ENCODE measurements at places on chromosomes 3 and 15. TPM values are rescaled to one million over a fixed set of nuclear protein-coding genes. Genes with fewer than 3 reads are reported as not detected.

Gene WWTR1
- total RNA-seq = 56.4 TPM

- DNase-seq = no peak
- H3K27me3 ChIP-seq = peaks cover 22% of the 10 kb centered on the region
- no peak overlapping the region for H3K4me3 ChIP-seq
Observed at GRCh38 chr3:129031476-129032215, 28.9 kb upstream of the GP9 start.

DNA sequence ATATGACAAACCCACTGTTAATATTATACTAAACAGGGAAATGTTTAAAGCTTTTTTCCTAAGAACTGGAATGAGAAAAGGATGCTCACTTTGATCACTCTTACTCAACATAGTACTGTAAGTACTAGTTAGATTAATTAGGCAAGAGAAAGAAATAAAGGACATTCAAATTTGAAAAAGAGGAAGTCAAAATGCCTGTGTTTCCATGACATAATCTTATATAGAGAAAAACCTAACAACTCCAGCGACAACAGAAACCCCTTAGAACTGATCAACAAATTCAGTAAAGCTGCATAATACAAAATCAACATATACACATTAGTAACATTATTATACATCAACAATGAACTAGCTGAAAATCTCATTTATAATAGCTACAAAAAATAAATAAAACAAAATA is 200.6 kb upstream of the ROBO1 start:
- no peaks in the 10 kb centered on the region for H3K27me3 ChIP-seq
- H3K4me3 ChIP-seq = no peak overlapping the region
- no peaks in the 10 kb centered on the region for H3K4me1 ChIP-seq

Gene EIF2B5
- 25.7 TPM for total RNA-seq

DNA sequence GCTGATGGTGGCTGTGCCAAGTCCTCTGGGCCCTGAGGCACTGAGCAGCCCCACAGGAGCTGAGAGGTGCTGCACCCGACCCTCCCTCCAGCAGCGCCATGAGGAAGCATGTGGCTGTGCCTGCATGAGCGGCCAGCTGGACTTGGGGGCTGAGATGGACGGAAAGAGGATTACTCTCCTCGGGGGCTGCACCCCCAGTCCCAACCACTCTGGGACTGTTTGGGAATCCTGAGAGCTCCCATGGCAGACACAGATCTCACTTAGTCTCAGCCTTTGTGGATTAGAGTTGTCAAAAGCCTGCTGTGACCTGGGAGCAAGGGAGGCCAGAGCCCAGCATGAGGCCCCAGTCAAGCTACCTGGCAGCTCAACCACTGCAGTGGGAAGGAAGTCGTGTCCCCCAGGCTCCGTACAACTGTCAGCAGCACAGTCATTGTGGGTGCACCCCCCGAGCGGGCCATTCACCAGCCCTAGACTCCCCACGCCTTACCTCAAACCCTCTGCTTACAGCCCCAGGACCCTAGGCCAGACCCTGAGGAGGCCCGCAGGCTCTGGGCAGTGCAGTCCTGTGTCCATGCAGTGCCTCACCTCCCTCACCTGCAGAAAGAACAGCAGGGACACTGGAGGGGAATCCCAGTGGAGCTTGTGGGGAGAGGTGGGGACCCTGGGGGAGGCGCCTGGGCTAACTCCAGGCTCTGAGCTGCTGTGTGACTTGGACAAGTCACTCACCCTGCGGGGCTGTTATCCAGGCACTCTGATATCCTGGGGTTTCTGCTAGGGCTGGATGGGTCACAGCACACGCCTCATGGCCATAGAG is 17.1 kb downstream of the PRR23E start:
- H3K4me1 ChIP-seq = peaks cover 9% of the 10 kb centered on the region
- no peak for DNase-seq
- no peak overlapping the region for H3K27ac ChIP-seq
- peaks cover 40% of the 10 kb centered on the region for H3K27me3 ChIP-seq

GRCh38 chr3:181711325-181712135 is at the start of gene SOX2:
Gene SOX2 (plus strand): TSS chr3:181711925. CDS start chr3:181712361, 436 bp downstream.
- peaks cover 27% of the 10 kb centered on the region for H3K27me3 ChIP-seq
- peaks cover 5% of the 10 kb centered on the region for H3K4me1 ChIP-seq
- no peak for DNase-seq
- no peak within 1 kb of the TSS for H3K4me3 ChIP-seq

GRCh38 chr3:69085168-69085832 is 563 bp downstream of the ARL6IP5 start:
- peaks cover 7% of the 10 kb centered on the region for H3K36me3 ChIP-seq
- peaks cover 83% of the 10 kb centered on the region for H3K4me1 ChIP-seq
- no peak for DNase-seq
- peak overlapping the region; percentile 95 for H3K4me3 ChIP-seq
- peak overlapping the region; percentile 96 for H3K27ac ChIP-seq
- H3K27me3 ChIP-seq = peaks cover 1% of the 10 kb centered on the region

GRCh38 chr3:19489936-19490335 is 341.6 kb downstream of the KCNH8 start:
- DNase-seq = no peak
- no peaks in the 10 kb centered on the region for H3K36me3 ChIP-seq
- H3K4me1 ChIP-seq = no peaks in the 10 kb centered on the region
- H3K27me3 ChIP-seq = no peaks in the 10 kb centered on the region

DNA sequence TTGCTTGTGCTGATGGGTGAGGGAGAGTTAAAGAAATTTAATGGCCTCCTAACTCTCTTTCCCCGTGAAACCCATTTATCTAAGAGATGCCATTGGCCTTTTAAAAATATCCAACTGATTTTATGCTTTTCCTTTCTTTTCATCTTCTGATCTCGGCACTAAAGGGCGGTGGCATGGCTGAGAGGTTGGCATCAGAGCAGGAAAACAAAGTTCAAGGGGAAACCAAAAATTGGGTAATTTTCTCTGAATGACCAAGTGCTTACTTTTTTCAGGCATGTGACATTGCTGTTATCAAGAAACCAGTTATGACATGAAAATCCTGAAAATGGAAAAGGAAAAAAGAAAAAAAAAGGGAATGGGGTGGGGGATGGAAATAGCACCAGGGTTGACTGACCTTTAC is 3.2 kb downstream of the CGNL1 start:
- H3K4me3 ChIP-seq = no peak overlapping the region
- H3K27me3 ChIP-seq = peaks cover 54% of the 10 kb centered on the region
- H3K27ac ChIP-seq = no peak overlapping the region
- peaks cover 11% of the 10 kb centered on the region for H3K4me1 ChIP-seq

Gene MAP6D1
- 4.0 TPM for total RNA-seq

Gene LRRIQ4
- total RNA-seq = not detected

DNA sequence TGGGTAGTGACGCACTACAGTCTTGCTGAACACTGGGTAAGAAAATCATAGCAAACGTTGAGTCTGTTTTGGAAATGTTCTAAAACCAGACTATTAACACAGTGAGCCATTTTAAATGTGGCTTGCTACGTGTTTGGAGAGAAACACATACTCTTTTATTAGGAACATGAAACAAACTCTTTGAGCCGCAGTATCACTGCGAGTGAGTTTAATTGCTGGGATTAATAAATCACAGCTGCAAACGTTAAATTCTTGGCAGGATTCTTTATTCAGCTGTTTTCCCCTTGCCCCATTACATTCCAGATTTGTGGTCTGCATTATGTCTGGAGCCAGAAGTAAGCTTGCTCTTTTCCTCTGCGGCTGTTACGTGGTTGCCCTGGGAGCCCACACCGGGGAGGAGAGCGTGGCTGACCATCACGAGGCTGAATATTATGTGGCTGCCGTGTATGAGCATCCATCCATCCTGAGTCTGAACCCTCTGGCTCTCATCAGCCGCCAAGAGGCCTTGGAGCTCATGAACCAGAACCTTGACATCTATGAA is 33.6 kb downstream of the BTD start:
- peak; percentile 66 for DNase-seq
- peaks cover 100% of the 10 kb centered on the region for H3K4me1 ChIP-seq
- H3K36me3 ChIP-seq = peaks cover 12% of the 10 kb centered on the region
- H3K27ac ChIP-seq = peak overlapping the region; percentile 100
- peak overlapping the region; percentile 87 for H3K4me3 ChIP-seq

GRCh38 chr3:81911221-81911620 is 149.8 kb upstream of the GBE1 start:
- no peaks in the 10 kb centered on the region for H3K4me1 ChIP-seq
- DNase-seq = no peak
- no peak overlapping the region for H3K27ac ChIP-seq
- H3K36me3 ChIP-seq = no peaks in the 10 kb centered on the region
- peaks cover 3% of the 10 kb centered on the region for H3K27me3 ChIP-seq

Gene NMD3
- 61.0 TPM for total RNA-seq

- H3K4me1 ChIP-seq = no peaks in the 10 kb centered on the region
- H3K4me3 ChIP-seq = no peak overlapping the region
- no peaks in the 10 kb centered on the region for H3K36me3 ChIP-seq
- DNase-seq = no peak
- no peak overlapping the region for H3K27ac ChIP-seq
Observed at GRCh38 chr3:2300938-2301337, 202.3 kb downstream of the CNTN4 start.

- no peaks in the 10 kb centered on the region for H3K4me1 ChIP-seq
- no peaks in the 10 kb centered on the region for H3K27me3 ChIP-seq
- H3K4me3 ChIP-seq = no peak overlapping the region
- no peaks in the 10 kb centered on the region for H3K36me3 ChIP-seq
- H3K27ac ChIP-seq = no peak overlapping the region
- DNase-seq = no peak
Observed at GRCh38 chr15:90287101-90287500, 21.6 kb downstream of the NGRN start.

DNA sequence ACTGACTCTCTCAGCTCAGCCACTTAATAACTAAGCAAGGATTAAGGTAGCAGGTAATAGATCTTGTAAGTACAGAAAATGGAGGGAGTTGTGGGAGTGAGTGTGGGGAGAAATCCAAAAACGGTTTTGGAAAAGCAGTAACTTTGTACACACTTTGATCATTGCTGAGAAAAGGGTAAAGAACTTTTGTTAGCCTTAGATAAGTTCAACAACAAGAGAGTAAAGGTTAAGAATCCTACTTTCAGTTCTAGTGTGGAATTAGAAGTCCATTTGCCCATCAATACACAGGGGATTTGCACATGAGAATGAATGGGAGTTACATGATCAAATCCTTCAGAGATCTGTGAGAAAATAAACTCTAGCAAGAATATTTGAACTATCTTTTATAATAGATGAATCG is 528.7 kb downstream of the SOX2 start:
- DNase-seq = no peak
- H3K27me3 ChIP-seq = no peaks in the 10 kb centered on the region
- no peak overlapping the region for H3K4me3 ChIP-seq
- no peak overlapping the region for H3K27ac ChIP-seq

- DNase-seq = no peak
- no peak overlapping the region for H3K4me3 ChIP-seq
- H3K4me1 ChIP-seq = no peaks in the 10 kb centered on the region
- H3K27ac ChIP-seq = no peak overlapping the region
- peaks cover 4% of the 10 kb centered on the region for H3K36me3 ChIP-seq
Observed at GRCh38 chr3:76679541-76679940, 360.4 kb upstream of the ROBO2 start.

DNA sequence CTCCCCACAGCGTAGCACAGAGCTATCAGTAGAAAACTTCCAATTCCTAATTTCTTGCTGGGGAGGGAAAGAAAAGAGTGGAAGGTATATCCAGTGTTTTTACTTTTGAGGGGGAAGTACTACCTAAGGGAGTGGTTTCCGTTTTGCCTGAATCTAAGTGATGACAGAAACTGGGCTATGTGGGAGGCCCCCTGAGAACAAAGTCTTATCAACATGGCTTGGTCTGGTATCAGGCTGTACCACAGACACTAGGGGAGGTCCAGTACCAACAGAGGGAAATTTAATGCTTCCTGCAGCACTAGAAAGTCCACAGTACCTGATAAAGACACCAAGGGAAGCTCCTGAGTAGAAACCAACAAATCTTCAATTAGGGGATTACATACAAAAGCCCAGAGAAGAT is 199.2 kb downstream of the IL5RA start:
- H3K4me1 ChIP-seq = no peaks in the 10 kb centered on the region
- no peak for DNase-seq
- no peak overlapping the region for H3K4me3 ChIP-seq
- no peak overlapping the region for H3K27ac ChIP-seq
- H3K27me3 ChIP-seq = no peaks in the 10 kb centered on the region
- no peaks in the 10 kb centered on the region for H3K36me3 ChIP-seq

Gene GATA2
- 79.2 TPM for total RNA-seq

GRCh38 chr3:143040261-143040879 is 39.0 kb downstream of the U2SURP start:
- H3K36me3 ChIP-seq = peaks cover 10% of the 10 kb centered on the region
- DNase-seq = peak; percentile 38
- peaks cover 8% of the 10 kb centered on the region for H3K4me1 ChIP-seq
- no peak overlapping the region for H3K27ac ChIP-seq

DNA sequence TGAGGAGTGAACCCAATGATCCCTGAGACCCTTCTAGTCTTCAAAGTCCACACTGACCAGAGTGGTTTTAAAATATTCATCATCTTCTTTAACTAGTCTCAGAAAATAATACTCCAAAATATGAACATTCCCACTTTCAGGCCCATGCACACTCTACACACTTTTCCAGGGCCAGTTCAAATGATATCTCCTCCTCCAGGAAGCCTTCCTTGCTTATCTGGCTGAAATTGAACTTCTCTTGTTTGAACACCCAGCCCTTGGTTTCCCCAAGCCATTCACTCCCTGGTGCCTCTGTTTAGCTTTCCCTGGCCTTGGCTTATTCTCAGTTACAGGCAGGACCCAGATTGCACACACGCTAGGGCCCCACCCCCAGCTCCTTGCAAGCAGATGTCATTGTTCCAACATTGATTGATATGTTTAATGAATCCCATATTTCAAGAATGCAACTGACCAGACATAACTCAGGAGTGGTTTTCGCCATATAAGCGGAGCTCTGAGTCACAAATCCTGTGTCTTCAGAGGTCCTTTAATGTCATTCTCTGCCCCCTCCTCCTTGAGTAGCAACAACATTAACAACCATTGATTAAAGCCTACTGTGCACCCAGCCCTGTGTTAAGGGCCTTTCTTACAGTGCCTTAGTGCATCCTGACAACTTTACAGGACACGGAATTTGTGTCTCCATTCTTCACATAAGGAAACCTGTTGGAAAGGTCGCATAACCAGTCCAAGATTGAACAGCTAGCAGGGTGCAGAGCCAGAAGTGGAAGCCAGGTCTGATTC is 2.1 kb downstream of the ITGA11 start:
- peaks cover 14% of the 10 kb centered on the region for H3K4me1 ChIP-seq
- H3K36me3 ChIP-seq = no peaks in the 10 kb centered on the region
- DNase-seq = no peak

DNA sequence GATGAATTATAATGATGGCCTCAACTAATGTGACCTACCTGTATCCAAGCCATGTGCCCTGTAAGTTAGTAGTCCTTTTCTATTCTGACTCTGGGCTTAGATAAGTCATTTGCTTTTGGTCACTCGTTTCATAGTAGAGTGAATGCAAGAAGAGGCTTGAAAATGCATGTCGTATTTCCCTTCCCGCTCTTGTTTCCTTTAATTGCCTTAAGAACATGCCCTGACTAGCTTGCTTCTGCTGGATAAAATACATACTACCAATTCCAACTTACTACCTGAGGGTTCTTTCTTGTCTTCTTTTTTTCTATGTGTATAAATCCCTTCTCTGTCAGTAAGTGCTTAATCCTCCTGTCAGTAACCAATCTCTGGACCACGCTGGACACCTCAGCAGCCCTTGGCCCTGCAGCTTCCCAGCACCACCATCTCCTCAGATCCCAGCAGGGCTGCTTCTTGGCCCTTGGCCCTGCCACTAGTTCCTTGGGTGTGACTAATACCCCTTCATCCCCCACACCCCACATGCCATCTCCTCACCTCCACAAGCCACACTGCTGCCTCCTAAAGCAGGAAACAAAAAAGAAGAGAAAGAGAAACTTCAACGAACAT is 771.7 kb downstream of the IGSF11 start:
- no peak for DNase-seq
- H3K36me3 ChIP-seq = no peaks in the 10 kb centered on the region
- no peaks in the 10 kb centered on the region for H3K27me3 ChIP-seq
- H3K4me3 ChIP-seq = no peak overlapping the region

Gene CPB1
- total RNA-seq = not detected

Gene FBXO45
- 8.3 TPM for total RNA-seq
